ENCODE measurements at places on chromosomes 13 and 19.

DNA sequence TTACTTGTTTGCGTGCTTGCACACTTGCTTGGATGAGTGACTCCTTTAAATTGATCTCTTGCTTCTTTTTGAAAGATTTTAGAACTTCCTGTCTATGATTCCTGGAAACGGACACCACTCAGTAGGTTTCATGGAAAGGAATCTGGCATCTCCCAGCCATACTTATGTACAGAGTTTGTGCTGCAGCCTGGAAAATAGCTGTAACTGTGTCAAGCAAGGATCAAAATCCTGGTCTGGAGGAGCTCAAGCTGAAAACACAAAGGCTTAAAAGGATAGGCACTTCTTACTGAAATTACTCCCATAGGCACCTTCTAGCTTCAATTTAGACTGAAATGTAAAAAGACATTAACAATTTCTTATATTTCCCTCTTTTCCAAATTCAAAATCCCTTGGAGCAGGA is 1.4 kb upstream of the FREM2 start:
- no peak for DNase-seq

GRCh38 chr13:112885782-112886268 is 83.2 kb upstream of the MCF2L start:
- DNase-seq, result peak; percentile 25

DNA sequence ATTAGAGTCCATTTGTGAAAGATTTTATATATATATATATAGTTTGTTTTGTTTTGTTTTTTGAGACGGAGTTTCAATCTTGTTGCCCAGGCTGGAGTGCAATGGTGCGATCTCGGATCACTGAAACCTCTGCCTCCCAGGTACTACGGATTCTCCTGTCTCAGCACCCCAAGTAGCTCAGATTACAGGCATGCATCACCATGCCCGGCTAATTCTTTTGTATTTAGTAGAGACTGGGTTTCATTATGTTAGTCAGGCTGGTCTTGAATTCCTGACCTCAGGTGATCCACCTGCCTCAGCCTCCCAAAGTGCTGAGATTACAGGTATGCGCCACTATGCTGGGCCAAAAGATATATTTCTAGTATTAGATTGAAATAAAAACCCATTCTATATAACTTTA is 4.0 kb upstream of the ZNF701 start:
- no peak for DNase-seq

- no peak for DNase-seq
Measured at GRCh38 chr19:18100710-18101109, 3.1 kb downstream of the MAST3 start.

All from hypothalamus (tissue), 51 donors.